ENCODE measurements at places on chromosomes 4 and X.

DNA sequence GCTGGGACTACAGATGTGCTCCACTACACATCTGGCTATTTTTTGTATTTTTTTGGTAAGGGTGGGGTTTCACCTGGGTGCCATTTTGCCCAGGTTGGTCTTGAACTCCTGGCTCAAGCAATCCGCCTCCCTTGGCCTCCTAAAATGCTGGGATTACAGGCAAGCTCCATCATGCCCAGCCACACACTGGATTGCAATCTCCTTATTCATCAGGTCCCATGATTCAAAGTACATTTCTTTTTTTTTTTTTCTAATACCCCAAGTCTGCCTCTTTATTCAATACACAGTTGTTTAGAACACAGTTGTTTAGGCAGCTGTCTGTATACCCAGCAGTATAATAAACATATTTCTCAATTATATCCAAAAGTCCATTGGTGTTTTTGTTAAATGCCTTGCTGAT lies 130.3 kb upstream of the ARSJ start:
- no peak for DNase-seq

GRCh38 chr4:138010639-138011038 lies 231.5 kb downstream of the SLC7A11 start:
- DNase-seq: no peak

GRCh38 chr4:147864607-147865006 lies 132.7 kb downstream of the ARHGAP10 start:
- no peak for DNase-seq

DNA sequence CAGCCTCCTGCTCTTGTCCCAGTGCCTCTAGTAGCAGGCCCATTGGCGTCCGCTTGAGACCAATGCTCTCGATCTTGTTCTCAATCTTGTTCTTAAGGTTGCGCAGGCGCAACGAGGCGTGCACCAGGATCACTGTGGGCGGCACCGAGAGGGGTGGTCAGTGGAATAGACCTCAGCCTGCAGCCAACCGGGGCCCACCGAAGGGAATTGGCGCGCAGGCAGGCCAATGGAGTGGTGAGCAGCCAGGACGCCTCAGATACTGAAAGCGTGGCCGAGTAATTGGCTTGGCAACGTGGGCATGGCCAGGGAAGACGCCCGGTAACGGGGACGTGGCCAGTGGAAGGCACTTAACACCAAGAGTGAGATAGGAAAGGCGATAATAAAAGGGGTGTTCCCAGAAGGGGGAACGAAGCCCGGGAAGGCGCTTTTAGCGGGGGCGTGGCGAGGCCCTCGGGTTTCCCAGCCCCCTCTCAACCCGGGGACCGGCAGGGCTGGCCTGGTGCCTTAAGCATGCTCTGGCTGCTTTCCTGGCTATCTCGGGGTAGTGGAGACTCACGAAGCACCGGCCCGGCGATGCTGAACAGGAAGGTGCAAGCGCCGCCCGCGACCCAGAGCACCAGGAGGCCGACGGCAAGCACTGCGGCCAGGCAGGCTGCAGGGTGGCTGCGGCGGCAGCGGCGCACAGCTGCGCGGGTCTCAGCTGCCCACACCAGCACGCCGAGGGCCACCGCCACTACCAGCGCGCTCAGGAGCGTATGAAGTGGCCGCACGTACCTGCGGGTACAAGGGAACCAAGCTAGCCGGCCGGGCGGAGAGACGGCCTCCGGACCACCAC lies 1.7 kb downstream of the PRAF2 start:
- no peak for DNase-seq

DNA sequence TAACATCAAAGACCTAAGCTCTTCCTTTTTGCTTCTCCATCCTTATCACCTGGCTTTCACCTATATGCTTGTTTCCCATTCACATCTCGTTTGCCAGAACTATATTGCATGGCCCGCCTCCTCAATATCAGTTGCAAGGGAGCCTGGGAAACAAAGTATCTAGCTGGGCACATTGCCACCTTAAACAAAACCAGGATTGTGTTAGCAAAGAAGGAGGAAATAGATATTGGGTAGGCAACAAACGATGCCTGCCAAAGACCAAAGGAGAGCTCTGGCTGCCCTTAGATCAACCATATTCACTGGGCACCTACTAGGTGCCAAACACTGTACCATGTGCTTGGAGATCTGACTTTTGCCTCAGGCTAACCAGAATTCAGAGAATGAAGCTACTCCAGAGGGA lies 107.5 kb downstream of the GRIA3 start:
- DNase-seq: no peak

GRCh38 chrX:46311581-46312120 lies 233.6 kb downstream of the ZNF674 start:
- DNase-seq: no peak

DNA sequence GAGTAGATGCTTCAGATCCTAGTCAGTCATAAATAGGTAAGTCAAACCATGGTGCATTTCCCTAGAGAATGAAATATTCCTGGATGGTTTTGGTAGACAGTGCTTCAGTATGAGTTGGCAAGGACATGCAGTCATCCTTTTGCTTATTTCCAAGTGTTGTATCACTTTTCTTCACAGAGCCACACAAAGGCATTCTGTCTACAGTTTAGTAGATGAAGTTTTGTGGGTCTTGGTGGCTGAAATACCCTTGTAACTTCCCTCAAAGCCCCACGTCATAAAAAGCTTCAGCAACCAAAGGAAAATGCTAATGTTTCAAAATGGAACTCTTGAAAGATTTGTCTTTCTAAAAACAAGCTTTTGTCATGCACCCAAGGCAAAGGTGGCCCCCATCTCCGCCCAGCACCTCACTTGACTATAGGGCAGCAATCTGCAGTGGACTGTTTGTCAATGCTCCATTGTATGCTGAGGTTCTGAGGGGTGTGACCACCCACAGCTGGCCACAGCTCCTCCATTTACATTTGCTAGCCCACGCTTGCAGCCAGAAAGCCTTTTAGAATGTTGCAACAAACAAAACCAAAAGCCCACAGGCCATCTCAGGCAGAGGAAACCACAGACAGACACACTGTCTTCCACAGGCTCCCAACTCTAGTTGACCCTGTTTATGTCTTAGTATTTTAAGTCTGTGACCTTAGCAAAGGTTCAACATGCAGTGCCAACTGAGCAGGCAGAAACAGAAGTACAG lies 87.1 kb upstream of the FAM9C start:
- DNase-seq: no peak

GRCh38 chr4:536351-536972 lies 37.5 kb downstream of the PIGG start:
- DNase-seq: no peak

DNA sequence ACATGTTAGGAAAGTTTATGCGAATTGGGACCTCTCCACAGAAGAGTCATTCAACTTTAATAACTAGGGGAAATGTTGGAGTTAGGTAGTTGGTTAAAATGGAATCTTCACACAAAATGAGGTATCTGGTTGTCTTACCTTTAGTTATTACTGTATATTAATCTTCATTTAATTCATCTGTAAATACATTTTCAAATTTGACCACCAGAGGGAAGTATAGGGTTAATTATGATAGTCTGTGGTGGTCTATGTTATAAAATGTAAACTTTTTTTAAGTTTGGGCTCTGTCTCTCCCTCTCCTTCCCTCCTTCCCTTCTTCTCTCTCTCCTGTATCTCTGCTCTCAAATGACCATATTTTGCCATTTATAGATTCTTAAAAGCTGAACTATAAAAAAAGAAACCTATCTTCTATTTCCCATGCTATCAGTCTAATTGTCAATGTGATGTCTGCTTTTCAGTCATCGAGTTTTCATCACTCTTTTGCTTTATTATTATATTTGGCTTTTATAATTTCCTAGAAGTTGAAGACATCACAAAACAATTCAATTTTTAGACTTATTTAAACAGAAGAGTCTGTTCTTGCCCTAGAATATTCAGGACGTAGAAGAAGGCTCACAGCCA lies 49.8 kb downstream of the TMEM144 start:
- DNase-seq: no peak

GRCh38 chrX:150903110-150903508 lies 4.6 kb upstream of the CD99L2 start:
- no peak for DNase-seq

DNA sequence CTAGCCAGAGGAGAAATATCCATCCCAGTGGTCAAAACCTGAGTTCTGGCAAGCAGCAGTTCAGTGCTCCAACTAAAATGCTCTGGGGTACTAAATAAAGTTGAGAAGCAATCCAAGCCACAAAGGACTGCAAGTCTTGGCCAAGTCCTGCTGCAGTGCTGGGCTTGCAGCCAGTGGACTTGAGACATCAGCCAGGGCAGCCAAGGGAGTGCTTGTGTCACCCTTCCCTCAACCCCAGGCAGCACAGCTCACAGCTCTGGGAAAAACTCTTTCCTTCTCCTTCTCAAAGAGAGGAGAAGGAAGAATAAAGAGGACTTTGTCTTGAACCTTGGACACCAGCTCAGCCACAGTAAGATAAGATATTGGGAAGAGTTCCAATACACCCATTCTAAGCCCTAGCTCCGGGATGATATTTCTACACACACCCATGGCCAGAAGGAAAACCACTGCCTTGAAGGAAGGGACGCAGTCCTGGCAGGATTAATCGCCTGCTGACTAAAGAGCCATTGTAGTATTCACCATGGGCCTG lies 99.8 kb downstream of the PTCHD1 start:
- DNase-seq: peak; percentile 88

DNA sequence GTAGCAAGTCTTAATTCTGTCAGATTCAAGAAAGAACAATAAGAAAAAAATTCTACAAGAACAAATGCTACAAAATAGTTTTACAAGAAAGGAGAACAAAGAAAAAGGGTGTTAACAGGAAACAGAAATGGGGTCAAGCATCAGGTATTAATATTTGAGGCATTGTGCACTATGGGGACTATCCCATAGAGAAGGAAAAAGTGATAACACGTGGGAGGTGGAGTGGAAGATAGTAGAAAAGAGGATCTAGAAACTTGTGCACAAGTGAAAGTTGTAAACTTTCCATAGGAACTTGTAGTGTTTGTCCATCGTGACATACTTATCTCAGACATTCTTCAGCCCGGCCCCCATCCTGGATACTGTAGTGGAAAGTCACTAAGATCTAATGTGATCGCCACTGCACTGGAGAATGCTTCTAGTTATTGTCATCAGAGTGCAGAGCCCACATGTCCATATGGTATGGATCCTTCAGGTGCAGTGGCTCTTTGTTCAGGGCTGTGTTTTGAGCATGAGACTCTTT lies 15.4 kb upstream of the NFXL1 start:
- DNase-seq: no peak

GRCh38 chr4:26132858-26133257 lies 188.0 kb upstream of the RBPJ start:
- no peak for DNase-seq

GRCh38 chrX:145002771-145003170 lies 244.5 kb upstream of the SPANXN1 start:
- no peak for DNase-seq

DNA sequence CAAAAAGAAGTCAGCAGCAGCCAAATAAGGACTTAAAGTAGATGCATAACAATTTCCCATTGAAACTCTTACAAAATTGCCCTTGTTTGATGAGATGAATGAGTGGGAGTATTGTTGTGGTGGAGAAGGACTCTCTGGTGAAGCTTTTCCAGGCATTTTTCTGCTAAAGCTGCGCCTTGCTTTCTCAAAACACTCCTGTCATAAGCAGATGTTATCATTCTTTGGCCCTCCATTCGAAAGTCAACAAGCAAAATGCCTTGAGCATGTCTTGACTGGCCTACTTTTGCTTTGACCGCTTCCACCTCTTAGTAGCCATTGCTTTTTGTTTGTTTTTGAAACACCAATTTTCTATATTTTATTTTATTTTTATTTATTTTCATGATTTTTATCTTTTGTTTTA lies 340.9 kb upstream of the FGF13 start:
- no peak for DNase-seq

- DNase-seq: no peak
Observed at GRCh38 chrX:121151293-121151692, 103.9 kb downstream of the GLUD2 start.

DNA sequence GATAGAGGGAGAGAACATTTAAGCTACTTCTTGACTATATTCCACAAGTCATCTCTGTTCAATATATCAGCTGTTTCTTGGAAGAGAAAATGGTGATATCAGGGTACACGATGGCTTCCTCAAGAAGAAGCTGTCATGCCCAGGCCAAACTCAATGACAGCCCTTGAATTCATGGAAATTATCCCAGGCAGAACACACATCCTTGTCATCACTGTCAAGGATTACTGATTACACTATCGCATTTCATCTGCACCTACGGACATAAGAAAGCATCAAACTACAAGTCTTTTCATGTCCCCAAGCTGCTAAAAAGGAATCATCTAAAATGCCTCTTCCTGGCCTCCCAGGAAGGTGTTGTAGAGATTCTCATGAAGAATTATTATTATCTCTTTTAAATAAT lies 165.2 kb upstream of the SLC7A11 start:
- no peak for DNase-seq

GRCh38 chr4:172369471-172369959 lies 556.3 kb downstream of the GALNTL6 start:
- no peak for DNase-seq

DNA sequence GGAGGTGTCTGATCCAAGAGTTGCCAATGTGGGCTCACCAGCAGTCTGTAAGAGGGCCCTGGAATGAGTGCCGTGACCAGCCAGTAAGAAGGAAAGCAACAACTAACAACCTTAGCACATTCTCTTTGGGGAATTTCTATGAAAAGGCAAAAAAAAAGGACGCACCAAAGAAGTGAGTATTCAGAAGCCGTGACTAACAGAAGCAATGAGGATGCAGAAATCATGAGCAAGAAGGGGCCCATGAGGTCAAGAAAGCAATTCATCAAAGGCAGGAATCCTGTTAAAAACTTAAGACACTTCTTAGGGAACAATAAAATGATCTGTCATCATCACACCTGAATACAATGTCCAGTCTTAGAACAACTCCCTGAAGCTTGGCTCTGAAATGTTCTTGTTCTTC lies 260.5 kb downstream of the RAPGEF2 start:
- no peak for DNase-seq

DNA sequence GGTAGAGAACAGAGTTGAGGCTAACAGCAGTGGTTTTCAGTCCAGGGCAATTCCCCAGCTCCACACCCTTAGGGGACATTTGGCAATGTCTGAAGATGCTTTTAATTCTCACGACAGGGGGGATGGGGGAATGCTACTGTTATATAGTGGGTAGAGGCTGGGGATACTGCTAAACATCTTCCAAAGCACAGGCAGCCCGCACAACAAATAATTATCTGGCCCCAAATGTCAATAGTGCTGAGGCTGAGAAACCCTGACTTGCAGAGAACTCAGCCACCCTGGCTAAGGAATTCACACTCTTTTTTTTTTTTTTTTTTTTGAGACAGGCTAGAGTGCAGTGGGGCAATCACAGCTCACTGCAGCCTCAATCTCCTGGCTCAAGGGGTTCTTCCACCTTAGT lies 60.6 kb downstream of the POLR2B start:
- no peak for DNase-seq

DNA sequence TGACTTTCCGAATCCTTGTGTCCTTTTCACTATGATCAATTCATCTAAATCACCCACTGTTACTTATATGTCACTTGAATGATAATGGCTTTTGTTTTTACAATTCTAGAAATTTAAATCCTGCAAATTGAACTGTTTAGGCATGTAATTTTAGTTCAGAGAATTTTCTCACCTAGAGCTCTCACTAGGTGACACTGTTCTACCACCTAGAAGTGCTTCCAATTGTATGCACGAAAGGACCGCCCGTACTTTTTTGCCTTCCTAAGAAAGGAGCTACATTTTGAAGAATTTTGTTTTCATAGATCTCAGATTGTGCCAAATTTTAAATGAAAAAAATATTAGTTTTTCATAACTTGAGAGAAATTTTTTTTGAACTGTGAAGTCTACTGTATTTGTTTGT lies 481.6 kb upstream of the FSTL5 start:
- DNase-seq: no peak

GRCh38 chr4:161817914-161818313 lies 345.9 kb downstream of the FSTL5 start:
- DNase-seq: no peak

- no peak for DNase-seq
Observed at GRCh38 chr4:88528861-88529260, 5.3 kb upstream of the PYURF start.
